ENCODE measurements at places on chromosomes 16 and 17.

GRCh38 chr17:14737984-14738651 lies 437.2 kb downstream of the HS3ST3B1 start:
- DNase-seq, result no peak

GRCh38 chr17:20706751-20707373 lies 127.3 kb downstream of the CDRT15L2 start:
- no peak for DNase-seq

- no peak for DNase-seq
Observed at GRCh38 chr17:74049967-74050458, 153.5 kb upstream of the RPL38 start.

- DNase-seq, result no peak
Observed at GRCh38 chr17:67557921-67558320, 159.8 kb upstream of the NOL11 start.

GRCh38 chr16:9151597-9151996 lies 60.2 kb downstream of the HAPSTR1 start:
- DNase-seq, result no peak

DNA sequence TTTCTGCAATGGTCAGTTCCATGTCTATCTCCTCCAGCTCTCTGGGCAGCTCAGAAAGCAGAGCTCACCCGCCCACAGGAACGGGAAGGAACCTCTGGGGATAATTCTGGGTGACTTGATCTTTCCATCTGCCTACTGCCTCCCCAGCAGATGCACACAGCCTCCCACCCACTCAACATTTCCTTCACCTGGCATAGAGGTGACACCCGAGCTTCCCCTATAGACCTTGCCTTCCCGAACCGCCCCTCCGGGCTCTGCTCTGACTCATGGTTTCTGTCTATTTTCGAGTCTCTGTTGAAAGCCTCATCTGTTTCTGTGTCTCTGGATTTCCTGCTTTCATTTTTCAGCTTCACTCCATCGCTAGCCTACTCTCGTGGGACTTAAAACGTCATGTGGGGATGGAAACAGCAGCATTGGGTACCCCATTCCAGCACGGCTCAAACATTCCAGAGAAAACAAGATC lies 11.4 kb downstream of the GGA3 start:
- DNase-seq, result peak; percentile 85

GRCh38 chr17:7855660-7856010 lies 769 bp downstream of the TMEM88 start:
- DNase-seq, result peak; percentile 50

DNA sequence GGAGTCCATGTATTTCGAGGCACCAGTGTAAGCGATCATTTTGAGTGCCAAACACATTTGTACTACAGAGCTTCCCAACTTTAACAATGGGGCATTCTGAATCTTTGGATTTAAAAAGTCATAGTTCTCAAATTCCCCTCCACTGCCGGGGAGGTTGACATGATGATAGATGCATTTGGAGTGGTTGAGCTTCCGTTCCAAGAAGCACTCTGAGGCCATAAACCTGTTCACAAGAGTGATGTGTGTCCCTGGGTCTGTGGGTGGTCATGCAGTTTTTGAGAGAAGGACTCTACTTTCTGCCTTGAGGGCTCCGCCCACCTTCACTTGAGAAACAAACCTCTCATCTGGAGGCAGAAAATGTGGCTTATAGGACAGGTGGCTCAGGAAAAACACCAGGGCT lies 43.7 kb downstream of the IRX5 start:
- DNase-seq, result no peak

DNA sequence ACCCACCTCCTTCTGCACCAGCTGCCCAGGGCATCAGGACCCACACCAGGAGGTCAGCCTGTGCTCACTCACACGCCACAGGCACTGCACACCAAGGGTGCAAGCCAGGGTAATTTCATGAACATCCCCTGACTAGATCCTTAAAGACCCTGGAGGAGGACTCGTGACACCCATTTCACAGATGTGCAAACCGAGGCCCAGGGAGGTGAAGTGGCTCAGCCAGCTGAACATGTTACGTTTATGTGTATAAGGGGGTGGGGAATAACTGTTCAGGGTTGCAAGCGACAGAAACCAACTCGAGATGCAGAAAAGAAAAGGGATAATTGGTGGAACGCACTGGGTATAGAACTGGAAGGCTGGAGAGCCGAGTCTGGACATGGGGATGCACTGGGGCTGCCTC lies 138.1 kb upstream of the FOXF1 start:
- no peak for DNase-seq

DNA sequence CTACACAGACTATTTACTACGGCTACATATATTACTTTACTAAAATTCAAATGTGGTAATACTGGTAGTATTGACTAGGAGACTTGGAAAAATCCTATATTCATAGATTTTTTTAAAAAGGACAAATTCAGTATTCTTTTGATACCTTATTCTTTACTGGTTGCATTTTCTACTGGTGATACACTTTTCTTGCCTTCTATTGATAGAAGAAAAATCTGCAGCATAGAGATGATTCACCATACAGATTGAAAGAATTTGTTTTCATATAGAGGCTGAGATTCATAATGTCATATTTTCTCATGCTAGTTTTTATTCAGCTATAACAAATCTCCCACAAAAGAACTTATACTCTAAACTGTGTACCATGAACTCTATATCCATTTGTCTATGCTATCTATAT lies 195.4 kb upstream of the C17orf78 start:
- DNase-seq, result no peak

DNA sequence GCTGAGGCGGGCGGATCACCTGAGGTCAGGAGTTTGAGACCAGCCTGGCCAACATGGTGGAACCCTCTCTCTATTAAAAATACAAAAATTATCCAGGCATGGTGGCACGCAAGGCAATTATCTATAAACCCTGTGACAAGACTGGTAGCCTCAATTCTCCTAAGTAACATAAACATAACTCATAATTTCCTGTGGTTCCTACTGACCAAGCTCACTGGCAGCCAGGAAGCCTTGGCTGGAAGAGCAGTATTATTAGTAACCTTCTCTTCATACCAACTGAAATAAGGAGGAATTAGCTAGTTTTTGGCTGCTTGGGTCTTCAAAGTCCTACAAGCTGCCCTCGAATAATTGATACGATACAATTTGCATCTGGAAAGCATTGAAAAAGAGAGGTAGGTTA lies 31.6 kb upstream of the LRRC37A3 start:
- DNase-seq, result peak; percentile 51

GRCh38 chr17:18156976-18157280 lies 26.7 kb upstream of the ALKBH5 start:
- DNase-seq, result no peak

- no peak for DNase-seq
Observed at GRCh38 chr16:53457670-53458069, 23.4 kb downstream of the RBL2 start.

- no peak for DNase-seq
Observed at GRCh38 chr17:76369379-76369778, 15.0 kb upstream of the SPHK1 start.

- no peak for DNase-seq
Observed at GRCh38 chr17:51629232-51629631, 368.9 kb downstream of the UTP18 start.

DNA sequence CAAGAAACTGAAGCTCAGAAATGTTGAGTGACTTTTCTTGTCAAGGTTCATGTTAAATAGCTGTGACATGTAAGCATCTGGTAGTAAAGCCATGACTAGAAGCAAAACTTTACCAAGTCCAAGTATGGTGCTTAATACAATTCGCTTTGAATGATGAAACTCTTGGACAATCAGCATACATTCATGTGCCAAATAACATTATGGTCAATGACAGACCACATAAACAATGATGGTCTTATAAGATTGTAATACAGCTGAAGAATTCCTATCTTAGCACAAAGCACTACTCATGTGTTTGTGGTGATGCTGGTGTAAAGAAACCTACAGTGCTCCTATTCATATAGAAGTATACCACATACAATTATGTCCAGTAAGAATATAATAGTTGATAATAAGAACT lies 97.1 kb upstream of the RPRML start:
- no peak for DNase-seq

DNA sequence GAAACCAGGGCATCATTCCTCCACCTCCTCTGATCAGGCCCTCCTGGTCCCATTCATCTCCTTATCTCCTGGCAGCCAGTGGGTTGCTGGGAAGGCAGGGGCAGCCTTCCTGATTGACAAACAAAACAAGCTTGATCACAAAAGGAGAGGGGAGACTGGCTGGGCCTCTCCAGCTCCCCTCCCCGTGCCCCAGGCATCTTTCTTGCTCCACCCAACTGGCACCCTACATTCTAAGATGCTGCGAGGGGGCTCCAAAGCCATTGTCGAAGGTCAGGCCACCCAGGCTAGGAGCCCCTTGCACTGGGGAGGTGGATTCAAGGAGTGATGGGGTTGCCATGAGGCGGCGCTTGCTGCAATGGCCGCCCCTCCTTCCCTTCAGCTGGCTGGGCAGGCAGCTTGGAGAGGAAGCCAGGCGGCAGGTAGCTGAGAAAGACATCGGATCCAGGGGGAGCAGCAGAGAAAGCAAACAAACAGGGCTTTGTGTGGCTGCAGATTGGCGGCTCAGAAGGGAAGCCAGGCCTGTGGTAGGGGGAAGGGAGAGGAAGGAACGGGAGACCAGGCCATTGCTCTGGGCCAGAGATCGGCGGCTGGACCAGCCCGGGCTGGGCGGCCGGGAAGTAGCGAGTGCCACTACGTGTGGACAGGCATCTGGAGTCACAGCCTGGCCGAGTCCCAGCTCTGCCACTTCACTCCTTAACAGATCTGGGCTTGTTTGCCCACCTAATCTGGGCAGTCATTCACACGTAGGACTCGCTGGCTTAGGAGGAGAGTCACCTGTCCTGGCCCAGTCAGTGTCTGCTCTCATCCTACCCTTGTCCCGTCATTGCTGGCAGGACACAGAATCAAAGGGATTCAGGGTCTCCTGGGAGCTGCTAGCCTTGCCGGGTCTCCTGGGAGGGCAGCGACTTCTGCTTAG lies 12.3 kb downstream of the RAI1 start:
- DNase-seq, result peak; percentile 81

GRCh38 chr17:27816946-27817345 lies 16.6 kb upstream of the NOS2 start:
- peak; percentile 6 for DNase-seq

DNA sequence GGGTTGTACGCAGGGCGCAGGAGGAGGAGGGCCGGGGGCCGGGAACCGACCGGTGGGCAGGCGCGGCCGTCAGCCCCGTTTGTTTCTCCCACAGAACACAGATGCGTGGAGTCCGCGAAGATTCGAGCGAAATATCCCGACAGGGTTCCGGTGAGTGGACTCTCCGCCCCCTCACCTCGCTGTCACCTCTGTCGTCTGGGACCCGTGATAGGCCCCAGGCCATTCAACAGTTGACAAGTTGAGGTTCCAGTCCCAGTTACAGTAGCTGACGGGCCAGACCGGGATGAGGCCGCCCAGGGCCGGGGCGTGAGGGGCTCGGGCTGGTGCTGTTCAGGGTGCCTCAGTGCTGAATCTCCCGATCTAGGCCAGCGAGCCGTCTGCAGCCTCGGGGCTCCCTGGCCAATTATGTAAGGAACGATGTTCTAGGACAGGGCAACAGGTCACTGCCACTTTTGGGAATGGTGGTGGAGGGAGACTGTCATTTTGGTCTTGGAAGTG lies 628 bp downstream of the GABARAPL2 start:
- peak; percentile 13 for DNase-seq

GRCh38 chr16:7765079-7765550 lies 432.5 kb downstream of the RBFOX1 start:
- DNase-seq, result no peak

GRCh38 chr17:56913867-56914580 lies at the start of gene TRIM25:
Gene TRIM25, minus strand, starts transcription at chr17:56914049. Its CDS starts 61 bp downstream, at chr17:56913988.
- DNase-seq, result peak; percentile 90

- DNase-seq, result no peak
Observed at GRCh38 chr16:19102187-19102872, 11.4 kb upstream of the ITPRIPL2 start.

GRCh38 chr16:20867585-20867984 lies 32.6 kb downstream of the DCUN1D3 start:
- no peak for DNase-seq

DNA sequence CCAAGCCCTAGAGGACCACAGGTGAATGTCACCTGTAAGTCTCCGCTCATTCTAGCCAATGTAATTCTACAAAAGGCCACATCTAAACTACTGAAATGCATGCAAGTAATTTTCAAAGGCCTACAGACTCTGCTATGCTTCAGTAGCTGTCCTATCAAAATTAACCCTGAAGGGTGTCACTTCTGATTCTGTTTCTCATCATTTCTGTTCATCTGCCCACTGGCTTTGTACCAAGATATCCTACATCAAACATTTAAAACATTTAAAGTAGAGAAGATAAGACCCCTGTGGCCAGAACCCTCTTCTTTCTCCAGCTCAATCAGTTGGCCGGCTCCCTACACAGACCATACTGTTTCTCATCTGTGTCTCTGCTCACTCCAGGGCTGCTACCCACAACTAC lies 21.5 kb downstream of the PHF12 start:
- no peak for DNase-seq

DNA sequence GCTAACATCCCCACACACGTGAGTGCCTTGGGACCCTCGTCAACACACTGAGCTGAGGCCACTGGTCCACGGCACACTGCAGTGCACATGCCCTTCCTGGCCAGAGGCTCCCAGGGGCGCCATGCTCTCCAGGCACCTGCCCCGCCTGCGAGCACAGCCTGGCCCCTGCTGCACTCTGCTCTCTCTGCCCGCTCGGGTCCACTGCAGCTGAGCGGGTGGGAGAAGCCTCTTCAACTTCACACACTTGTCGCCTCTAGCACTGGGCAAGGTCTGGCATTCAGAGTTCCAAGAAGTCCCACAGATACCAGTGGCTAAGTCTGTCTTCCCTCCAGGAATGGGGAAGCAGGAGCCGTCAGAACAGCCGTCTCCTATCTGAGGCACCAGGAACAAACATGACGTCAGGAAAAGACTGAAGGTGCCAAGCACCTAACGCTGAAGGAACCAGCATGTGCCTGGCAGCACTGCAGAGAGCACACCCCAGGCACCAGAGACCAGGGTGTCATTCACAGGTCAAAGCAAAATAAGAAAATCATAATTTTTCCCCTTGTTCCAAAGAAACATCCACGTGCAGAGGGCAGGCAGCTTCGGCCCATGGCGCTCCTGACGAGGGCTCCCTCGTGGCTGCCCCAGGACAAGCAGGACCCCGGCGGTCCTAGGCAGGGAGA lies 82.9 kb downstream of the ZNF778 start:
- no peak for DNase-seq

GRCh38 chr17:604765-605164 lies 109.9 kb downstream of the VPS53 start:
- peak; percentile 47 for DNase-seq

GRCh38 chr17:45363498-45363897 lies 46.7 kb upstream of the MAP3K14 start:
- DNase-seq, result no peak

GRCh38 chr17:69597898-69598692 lies 183.6 kb downstream of the MAP2K6 start:
- peak; percentile 82 for DNase-seq

- DNase-seq, result no peak
Observed at GRCh38 chr17:73616120-73616872, 27.9 kb downstream of the SDK2 start.
